Fibroblast of mammary gland (primary cell): ENCODE measurements at places on chromosomes 1 and 21.
A peak's percentile ranks its signal among the peaks of the same experiment; 100 is the strongest.

GRCh38 chr1:212958175-212958574 is 7.8 kb downstream of the VASH2 start:
- DNase-seq: no peak

DNA sequence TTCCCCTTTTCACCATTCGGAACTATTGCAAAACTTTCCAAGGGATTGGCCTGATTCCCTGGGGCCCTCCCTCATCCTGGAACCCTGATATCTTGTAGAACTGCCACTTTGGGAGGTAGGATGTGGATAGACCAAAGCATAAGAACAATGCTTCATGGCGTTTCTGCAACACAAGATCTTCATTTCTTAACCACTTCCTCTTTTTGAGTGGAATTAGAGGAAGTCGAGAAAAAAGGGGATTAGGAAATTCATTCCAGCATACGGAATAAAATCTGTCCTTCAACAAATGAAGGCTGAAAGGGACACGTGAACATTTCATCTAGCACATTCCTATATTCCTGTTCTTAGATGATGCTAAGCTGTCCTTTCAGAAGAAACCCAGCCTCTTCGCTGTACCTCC is 149.3 kb downstream of the HUNK start:
- no peak for DNase-seq

DNA sequence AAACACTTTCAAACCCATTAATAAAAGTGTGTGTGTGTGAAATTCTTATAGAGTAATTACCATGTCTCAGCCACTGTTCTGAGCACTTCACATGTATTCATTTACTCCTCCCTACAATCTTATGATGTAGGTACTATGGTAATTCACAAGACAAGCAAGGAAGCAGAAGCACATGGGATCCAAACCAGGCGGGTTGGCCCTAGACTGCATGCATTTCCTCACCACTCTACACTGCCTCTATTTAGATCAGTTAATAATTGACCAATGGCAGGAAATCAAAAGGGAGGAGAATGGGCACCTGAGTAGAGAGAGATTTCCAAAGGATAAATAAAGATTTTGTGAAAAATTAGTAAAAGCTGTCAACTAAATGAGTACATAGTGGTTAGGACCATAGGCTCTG is 15.7 kb downstream of the MAP3K21 start:
- DNase-seq: no peak

- DNase-seq: no peak
Observed at GRCh38 chr1:30001732-30002039, 721.7 kb downstream of the MATN1 start.

- DNase-seq: peak; percentile 59
Observed at GRCh38 chr1:17347769-17348592, 24.0 kb upstream of the PADI6 start.

DNA sequence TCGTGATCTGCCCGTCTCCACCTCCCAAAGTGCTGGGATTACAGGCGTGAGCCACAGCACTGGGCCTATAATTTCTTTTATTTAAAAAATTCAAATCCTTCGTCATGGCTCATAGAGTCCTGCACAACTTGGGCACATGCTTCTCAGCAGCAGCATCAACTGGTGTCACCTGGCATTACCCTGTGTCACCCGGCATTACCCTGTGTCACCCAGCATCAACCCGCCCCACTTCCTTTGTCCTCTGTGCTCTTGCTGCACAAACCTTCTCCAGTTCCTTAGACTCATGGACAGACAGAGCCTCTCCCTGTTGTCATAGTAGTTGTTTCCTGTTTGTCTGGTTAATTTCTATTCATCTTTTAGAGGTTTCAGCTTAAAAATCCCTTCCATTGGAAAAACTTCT is 121.2 kb upstream of the SERBP1 start:
- DNase-seq: no peak

DNA sequence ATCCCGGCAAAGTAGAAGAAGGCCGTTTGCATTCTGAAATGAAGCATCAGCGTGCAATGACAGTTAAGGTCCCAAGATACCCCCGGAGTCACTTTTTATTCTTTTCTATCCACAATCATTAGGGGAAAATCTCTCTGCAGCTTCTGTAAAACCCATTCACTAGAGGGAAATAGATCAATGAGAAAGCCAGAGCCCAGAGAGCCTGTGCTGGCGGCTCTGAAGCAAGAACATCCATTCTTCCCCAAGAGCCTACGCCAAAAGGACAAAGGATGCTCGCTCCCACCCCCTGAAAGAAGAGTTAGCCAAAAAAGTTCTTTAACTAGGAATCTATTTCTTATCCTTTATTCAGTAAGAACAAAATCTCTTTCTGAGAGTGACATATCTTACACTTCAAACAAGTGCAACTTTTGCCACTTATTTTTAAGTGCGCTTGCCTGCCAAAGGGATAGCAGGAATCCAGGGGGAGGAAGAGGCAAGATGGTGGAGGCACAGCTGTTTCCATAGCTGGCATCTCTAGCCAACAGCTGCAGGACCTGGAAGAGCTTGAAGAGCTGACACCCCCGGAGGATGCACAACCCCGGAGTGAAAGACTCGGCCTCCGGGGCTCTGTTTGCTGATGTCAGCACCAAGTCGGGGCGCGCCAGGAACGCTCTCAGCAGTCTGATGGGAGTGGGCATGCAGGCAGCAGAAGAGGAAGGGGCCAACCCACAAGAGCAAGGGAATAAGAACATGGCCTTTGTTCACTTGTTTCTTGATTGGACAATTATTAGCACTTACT is 68.7 kb downstream of the KCNN3 start:
- DNase-seq: no peak

DNA sequence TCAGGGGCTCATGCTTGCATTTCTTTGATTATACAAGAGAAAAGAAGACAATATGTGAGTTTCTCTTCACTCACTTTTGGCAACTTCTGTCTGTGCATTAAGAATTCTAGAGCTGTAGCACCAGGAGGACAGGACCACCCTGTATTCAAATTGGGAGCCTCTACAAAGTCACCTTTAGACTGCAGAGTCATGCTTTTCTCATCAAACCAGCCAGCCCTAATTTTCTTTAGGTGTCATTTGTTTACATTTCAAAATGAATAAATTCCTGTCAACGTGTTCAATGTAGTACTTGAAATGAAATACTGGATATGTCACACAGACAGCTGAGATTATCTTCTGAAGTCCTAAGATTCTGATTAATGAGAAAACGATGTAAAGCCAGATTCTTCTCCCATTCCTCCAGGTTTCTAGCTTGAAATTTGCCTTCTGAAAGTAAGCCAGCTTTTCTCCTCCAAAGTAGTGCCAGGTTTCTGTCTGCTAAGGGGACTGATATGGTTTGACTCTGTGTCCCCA is 177.2 kb downstream of the GRIK1 start:
- no peak for DNase-seq

GRCh38 chr1:33152685-33153432 is 29.0 kb downstream of the TRIM62 start:
- DNase-seq: peak; percentile 78

DNA sequence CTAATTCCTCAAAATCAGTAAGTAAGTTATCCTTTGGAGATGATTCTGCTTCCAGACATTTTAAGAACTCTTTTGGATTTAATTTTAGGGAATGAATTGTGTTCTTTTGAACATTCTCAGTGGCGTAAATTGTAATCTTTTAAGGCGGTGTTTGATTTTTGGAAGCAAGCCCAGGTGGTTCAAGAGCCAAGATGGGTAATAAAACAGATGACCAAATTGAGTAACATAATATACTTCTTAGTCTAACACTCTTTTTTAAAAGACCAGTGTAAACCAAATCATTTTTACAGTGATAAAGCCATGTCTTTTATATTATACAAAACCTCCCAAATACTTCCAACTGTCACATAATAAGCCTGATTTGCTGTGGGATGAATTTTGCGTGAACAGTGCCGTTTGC is 133.8 kb downstream of the LRRC40 start:
- peak; percentile 84 for DNase-seq

- peak; percentile 67 for DNase-seq
Observed at GRCh38 chr21:45478115-45478801, 64.0 kb downstream of the SLC19A1 start.

- peak; percentile 12 for DNase-seq
Observed at GRCh38 chr1:220575718-220576497, 48.0 kb downstream of the MARK1 start.

DNA sequence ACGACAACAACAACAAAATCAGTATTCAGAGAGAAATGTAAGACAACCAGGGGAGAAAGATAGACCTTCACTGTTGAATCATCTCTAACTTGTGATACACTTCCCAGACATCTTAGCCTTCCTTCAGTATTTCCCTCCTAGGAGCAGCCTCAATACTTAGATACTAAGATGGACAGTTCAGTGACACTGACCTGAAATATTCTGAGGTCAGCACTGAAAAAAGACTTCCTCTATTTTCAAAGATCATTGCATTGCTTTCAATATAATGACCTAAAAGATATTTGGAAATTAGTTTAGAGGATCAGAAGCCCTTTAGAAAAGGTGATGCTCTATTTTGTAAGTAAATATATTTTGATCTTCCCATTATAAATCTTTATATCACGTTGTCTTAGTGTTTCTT is 101.0 kb downstream of the MRPL39 start:
- DNase-seq: no peak

GRCh38 chr1:18870957-18871356 is 11.5 kb upstream of the TAS1R2 start:
- DNase-seq: no peak

GRCh38 chr1:245986404-245987218 is 520.5 kb downstream of the SMYD3 start:
- DNase-seq: peak; percentile 89

GRCh38 chr1:41322835-41323234 is 38.4 kb upstream of the FOXO6 start:
- DNase-seq: peak; percentile 7

DNA sequence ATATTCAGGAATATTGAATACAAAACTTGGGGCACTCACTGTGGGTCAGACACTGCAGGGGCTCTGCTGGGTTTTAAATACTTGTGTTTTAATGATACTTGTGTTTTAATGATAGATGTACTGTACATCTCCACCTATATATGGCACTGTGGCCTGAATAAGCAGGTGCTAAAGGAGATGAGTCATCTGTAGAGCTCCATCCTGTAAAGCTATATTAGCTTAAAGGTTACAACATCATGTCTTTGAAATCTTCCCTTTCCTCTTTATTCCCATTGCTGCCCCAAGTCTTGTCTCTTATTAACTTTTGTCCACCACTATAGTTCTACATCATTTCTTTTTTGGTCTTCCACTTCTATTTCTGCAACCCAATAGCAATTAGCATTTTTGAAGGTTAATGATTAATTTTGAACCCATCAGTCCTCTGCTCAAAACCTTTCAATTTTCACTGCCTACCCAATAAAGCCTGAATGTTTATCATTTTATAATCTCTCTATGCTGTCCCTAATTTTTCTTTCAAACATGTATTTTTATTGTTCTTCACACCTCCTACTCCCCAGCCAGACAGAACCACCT is 113.3 kb upstream of the PTGFR start:
- DNase-seq: peak; percentile 49

DNA sequence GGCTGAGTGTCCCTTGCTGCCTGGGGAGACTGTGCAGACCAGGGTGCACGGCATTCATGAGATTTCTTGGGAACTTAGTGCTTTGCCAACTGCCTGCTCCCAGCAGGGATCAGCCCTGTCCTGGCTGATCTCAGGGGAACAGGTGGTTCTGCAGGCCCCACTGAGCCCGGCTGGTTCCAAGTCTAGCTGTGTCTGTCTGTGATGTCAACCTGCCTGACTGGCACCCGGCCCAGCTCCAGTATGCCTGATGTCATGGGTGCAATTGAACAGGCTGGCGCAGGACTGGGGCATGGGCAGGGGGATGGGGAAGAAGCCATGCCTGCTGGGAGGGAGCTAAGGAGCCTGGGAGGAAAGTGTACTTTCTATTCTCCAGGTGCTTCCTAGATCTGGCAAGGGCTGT is 227.1 kb downstream of the GRIK3 start:
- DNase-seq: no peak

DNA sequence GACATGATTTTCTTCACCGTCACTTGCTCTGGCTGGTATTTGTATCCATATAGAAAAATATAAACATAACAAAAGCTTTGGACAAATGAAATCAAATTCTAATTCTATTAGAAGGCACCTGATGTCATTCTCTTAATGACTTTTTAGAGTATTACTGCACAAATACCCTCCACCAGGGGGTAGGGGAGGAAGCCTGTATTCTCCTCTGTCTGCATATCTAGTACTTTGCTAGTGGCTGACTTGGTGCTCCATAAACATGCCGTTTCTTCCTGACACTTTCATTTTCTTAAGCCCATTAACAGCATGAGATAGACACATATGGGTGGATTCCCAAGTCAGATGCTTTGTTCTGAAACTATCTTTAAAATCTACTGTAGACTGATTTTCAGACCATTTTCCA is 20.6 kb upstream of the KCNJ15 start:
- no peak for DNase-seq

- no peak for DNase-seq
Observed at GRCh38 chr1:1528301-1529267, 11.8 kb downstream of the TMEM240 start.

DNA sequence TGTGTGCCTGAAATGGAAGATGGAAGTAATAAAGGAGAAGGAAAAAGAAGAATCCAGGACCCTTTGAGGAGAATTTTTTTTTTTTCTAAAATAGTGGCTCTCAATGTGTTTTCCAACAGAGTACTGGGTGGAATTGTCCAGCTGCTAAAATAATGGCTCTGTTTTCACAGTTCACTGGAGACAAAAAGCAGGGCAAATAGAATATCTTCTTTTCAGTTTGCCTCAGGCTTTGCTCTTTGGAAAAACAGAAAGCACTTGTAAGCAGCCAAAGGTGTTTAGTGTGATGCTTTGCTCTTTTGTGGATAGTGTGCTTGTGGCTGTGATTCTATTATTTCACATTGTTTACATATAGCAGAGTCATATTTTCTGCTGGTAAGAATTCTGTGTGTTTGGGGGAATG is 77.4 kb upstream of the MROH9 start:
- DNase-seq: no peak

DNA sequence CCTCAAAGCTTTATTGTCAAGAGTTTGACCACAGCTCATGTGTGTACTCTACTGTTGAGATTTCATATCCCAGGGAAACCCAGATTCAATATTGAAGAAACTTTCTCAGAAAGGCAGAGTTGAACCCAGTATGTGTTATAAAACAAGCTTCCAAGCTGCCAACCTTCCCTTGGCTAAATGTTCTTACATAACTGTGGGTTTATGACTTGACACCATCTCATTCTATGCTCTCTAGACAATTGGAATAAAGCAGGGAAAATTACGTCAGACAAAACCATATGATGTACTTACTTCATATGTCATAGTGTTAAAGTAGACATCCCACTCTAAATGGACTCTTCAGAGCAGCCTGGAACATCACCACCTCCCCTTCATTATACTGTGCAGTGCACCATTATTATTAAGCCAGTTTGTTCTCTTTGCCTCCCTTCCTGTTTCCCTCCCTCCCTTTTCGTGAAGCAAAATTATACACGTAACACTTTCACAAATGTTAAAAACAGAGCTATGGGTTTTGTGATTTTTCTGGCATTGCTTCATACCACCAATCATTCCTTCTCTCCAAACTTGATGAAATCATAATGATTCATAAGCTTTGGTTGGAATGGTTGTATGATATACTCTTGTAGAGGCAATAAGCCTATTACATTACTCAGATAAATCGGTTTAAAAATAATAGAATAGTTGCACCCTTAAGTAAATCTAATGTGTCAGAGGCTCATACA is 507.2 kb downstream of the LTN1 start:
- DNase-seq: peak; percentile 93
